ENCODE measurements at places on chromosomes 3 and 15.

DNA sequence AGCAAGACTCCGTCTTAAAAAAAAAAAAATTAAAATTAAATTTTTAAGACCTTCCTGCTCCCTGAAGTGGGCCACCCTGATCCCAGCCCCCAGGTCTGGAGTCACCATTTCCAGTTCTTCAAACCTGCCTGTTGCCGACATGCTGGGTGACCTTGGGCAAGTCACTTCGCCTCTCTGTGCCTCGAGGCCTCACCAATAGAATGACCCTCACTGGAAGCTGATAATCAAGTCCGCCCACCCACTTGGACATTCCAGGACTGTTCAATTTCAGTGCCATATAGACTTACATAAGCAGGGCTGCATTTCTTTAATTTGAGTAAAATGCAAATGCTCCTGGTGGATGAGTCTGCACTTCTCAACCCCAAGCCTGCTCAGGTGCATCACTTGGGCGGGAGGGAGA lies 39.3 kb upstream of the FURIN start:
- no peak for DNase-seq

- DNase-seq = no peak
Observed at GRCh38 chr15:88375234-88375927, 91.8 kb downstream of the MRPL46 start.

GRCh38 chr3:171881251-171881650 lies 38.1 kb downstream of the TMEM212 start:
- DNase-seq = no peak

GRCh38 chr3:173699353-173699752 lies 301.8 kb downstream of the NLGN1 start:
- DNase-seq = no peak

DNA sequence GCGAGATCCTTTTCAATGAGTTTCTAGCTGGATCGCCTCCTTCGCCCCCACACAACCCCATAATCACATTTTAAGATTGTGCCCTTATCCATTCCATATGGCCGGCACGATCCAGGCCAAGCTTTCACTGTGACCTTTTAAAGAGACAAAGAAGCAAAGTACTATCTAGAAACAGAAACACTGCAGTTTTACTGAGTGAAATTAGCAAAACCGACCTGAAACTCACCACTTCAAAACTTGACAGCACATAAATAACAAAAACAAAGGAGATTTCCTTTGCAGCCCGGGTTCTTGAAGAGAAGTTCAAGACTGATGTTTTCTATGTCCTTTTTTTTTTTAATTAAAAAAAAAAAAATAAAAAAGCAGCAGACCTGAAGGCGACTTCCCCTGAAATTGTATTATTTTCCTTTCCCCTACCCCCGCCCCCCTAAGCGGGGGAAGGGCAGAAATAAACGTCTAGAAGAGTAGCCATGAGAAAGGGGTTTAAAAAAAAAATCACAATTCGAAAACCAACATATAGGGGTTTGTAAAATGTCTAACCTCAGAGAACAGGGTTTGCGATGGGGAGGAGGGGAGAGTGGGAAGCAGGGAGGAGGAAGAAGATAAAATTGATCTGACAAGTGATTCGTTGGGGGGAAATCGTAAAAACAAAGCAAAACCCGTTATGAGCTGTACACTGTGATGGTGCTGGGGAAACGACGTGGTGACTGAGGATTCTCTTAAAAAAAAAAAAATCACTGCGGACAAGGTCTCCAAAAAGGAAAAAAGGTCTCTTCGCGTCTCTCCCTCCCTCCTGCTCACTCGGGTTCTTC lies 1.5 kb downstream of the SATB1 start:
- DNase-seq = no peak

DNA sequence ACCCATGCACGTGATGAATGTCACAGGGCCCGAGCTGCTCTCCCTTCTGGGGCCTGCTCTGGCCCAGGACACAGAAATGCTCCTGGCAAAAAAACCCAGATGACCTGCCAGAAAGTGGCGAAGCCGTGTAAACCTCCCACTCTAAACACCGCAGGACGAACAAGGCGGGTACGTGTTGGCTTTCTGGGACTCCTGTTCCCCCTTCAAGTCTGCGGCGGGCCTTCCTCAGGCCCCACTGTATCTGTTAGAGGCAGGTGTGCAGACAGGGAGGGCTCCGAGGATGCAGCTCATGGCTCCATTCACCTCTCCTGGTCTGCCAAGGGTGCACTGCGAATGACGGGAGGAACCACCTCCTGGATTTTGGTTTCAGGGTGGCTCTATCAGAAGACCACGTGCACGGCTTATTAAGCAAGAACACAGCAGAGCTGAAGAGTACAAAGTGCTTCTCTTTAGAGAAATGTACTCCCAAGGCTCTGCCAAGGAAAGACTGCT lies 173.8 kb downstream of the ADAMTS17 start:
- DNase-seq = no peak

Measured in activated CD8-positive, alpha-beta memory T cell treated with anti-CD3 and anti-CD28 coated beads for 1 hour (primary cell).